ENCODE measurements at places on chromosomes 2 and 18.

DNA sequence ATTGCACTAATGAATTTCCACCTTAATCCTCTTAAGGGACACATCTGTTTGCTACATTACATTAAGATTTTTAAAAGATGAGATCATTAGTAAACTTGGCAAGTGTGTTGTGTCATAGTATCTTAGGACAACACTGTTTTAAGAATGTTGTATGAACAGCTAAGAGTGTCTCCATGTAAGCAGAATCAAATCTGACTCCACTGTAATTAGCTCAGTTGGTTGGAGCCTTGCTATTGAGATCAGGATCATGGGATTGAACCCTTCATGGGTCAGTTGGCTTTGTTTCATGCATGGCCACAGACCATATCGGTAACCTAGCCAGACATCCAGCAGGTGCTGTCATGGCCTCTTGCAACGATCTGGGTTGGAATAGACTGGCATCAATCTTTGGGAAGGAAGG is 5.2 kb downstream of the FHOD3 start:
- no peak for DNase-seq

DNA sequence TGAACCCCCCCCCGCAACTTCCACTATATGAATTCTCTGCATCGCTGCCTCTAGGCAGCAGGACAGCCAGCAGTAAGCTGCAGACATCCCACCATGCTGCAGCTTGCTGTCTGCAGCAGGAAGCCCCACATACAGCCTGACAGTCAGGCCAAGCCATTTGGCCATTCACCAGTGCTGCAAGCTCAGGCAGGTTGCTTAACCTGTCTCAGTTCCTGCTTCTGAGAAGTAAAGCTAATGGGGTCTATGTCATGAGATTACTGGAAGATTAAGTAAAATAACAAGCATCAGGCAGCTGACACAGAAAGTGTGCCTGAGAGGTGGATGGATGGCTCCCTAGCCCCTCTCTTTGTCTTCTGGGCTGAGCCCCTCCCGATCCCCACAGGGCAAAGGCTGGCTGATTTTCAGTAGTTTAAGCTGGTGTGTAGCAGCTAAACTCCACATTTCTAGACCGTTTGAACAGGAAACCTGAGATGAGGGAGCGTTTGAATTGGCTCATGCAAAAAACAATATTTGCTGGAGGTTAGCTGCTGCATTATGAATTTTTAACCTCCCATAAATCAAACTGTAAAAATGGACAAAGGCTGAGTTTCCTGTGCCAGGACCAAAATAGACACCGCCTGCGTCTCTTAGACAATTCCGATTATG is 193.8 kb upstream of the ARL4C start:
- DNase-seq, result no peak

GRCh38 chr2:229463841-229464346 is 192.8 kb upstream of the PID1 start:
- no peak for DNase-seq

GRCh38 chr2:160114020-160114419 is 51.6 kb upstream of the PLA2R1 start:
- no peak for DNase-seq

- no peak for DNase-seq
Observed at GRCh38 chr2:137435162-137435561, 529.1 kb upstream of the HNMT start.

- no peak for DNase-seq
Observed at GRCh38 chr2:144268036-144268678, 251.8 kb downstream of the ZEB2 start.
